ENCODE measurements at places on chromosomes 13 and 19.

GRCh38 chr19:22976248-22976647 is 26.7 kb downstream of the ZNF728 start:
- DNase-seq, result no peak

DNA sequence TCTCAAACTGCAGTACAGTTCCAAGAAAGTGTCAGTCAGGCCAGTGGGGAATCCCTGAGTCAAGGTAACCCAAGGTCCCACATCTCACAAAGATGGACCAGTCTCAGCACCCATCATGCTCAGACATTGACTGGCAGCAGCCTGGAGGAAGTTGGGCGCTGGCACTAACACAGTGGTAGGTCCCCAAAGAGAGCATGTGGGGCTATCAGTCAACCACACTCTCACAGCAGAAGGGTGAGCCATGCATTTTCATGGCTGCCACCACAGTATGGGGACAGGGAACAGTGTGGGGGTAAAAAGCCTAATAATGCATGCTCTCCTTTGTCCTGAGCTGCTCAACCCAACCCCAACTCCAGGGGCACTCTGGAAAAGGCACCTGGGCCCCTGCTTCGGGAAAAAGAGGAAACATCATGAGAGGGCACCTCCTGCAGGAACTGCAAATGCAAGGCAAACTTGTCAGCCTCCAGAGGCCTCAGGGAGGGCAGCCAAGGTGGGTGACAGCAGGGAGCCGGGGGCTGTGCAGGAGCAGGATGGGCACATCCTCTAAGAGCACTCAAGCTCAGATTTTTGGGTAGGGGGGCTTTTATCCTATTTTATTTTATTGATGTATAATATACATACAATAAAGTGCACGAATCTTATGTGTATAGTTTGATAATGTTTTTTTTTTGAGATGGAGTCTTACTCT is 9.5 kb upstream of the PLEKHF1 start:
- DNase-seq, result no peak

DNA sequence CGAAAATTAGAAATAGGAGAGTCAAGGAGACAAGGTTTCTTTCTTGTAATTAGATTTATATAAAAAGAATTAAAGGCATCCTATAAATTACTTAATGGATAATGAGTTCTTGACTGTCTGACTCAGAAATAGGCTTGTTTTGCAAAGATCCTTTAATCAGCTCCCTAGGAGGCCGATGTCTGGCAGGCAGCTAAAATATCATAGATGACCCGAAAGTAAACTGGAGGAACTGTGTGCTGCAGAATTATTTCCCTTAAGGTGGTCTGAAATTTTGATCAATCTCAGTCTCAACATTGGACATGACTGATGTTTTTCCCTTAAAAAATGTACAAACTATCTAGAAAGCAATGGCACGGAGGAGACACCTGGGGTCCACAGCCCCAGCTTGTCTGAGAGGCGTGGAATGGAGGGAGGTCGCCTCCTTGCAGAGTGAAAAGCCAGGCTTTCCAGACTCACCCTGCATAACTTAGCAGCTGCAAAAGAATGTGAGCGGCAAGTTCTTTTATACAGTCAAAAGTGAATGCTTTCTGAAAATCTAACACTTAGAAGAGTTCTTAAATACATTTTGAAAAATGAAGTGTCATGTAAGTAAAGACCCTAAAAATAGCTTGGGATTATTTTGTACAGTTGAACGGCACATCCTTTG is 44.8 kb downstream of the MBNL2 start:
- DNase-seq, result no peak

GRCh38 chr19:28744943-28745342 is 468.0 kb downstream of the UQCRFS1 start:
- DNase-seq, result no peak

DNA sequence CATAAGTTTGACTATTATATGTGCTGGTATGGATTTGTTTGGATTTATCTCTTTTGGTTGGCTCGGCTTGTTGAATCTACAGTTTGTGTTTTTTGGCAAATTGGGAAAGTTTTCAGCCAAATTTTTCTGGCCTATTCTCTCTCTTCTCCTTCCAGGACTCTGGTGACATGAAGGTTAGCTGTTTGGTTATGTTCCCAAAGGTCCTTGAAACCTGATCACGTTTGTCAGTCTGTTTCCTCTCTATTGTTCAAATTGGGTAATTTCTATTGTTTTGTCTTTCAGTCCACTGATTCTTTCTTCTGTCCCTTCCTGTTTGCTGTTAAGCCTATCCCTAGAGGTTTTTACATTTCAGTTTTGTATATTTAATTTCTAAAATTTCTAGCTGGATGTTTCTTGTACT is 81.5 kb upstream of the SHISA2 start:
- no peak for DNase-seq

DNA sequence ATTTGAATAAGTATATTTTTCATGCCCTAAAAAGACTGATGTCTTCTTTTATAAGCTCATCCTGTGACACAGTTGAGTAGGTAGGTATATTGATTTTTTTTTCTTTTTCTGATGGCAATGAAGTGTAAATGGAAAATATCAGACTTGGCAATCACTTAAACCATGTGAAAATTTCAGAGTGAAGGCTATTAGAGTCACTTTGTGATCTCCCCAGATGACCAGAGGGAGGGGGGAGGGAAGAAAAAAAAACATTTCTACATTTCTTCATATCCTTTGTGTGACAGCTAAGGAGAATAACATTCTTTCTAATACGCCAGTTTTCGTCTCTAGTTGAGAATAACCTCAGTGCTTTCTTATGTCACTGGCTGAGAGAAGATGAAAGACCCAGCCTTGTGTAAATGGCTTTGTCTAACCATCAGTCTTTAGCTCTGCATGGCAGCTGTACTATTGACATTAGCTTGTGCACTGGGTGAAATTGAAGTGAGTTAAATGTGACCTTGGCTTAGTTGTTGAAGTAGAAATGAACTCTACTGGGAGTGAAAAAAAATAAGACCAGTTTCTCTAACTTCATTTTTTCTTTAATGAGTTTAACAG is 332.1 kb upstream of the DACH1 start:
- DNase-seq, result no peak

- peak; percentile 97 for DNase-seq
Observed at GRCh38 chr13:35953537-35954206, 177.5 kb downstream of the DCLK1 start.

DNA sequence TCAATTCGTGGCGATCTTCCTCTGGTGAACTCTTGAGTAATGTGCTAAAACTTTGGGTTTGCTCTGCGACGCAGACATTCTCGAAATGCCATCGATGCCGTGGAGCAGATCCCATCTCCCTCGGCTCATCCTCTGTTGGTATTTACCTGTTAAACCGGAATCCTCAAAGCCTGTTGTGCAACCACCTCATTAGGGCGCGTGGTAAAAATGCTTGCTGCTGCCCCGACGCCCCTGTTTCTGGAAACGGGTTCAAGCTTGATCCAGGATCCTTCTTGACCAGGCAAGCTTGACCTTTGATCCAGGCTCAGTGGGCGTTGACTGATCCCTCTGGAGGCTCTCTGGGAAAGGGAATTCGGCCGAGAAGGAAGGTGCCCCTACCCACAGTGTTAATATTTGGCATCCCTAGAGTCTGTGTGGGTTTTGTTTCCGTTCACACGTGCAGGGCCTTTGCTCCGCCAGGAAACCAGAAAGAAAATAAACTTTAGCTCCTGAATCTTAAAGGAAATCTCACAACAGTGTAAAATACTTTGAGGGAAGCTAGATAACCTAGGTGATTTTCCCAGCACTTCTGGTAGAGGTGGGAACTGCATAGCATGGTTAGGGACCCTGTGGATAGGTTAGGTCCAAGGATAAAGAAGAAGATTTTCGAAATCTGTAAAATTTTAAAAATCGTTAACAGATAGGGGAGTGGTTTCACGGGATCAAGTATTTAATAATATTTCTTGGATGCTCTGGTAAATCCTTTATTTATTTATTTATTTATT is 1.1 kb downstream of the LSM14A start:
- DNase-seq, result no peak

DNA sequence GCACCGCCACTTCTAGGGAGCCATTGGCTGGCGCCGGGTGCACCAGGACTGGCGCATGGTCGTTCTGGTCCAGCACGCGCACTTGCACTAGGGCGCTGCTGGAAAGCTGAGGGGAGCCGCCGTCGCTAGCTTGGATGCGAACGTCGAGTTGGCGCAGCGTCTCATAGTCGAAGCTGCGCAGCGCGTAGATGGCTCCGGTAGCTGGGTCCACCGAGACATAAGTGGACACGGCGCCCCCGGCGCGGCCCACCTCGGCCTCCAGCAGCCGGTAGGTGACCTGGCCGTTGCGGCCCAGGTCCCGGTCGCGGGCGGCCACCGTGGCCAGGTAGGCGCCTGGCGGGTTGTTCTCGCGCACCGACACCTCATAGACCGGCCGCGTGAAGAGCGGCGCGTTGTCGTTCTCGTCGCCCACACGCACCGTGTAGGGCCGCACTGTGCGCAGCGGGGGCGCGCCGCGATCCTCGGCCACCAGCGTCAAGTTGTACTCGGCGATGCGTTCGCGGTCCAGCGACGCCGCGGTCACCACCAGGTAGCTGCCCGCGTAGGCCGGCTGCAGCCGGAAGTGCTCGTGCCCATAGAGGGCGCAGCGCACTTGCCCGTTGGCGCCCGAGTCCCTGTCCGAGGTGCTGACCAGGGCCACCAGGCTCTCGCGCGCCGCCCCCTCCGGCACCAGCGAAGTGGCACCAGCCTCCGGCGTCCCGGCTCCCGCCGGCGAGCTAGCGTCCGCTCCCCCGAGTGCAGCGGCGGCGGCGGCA is 1.7 kb downstream of the PCDH8 start:
- DNase-seq, result no peak

GRCh38 chr13:48896312-48896711 is 79.4 kb upstream of the FNDC3A start:
- no peak for DNase-seq

- DNase-seq, result no peak
Observed at GRCh38 chr19:17331045-17331558, 3.6 kb downstream of the ANO8 start.

DNA sequence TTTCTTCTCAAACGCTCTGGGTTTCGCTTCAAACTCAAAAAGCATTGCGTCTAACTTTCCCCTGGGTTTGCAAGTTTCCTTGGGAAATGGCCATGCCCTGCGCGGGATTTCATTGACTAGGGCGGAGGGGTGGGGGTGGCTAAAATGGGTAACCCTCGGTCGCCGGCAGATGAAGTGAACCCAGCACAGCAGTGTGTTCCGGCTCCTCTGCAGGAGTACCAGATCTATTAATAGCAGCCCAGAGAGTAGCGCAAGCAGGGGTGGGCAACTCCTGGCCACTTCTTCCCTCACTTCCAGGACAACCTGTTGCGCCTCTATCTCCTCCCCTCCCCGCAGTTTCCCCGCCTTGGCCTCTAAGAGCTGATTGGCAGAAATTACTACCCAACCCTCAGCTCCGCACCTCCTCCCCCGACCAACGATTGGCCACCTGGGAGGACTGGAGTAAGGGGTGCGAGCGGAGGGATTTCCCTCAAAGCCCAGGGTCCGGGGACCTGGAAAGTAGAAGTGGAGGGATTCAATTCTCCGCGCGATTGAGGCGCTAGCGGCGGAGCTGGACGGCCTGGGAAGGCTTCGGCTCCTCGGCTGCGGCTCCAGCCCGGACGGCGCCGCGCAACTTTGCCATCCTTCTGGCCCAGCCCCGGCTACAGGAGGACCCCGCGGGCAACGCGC is at the start of gene FREM2:
Gene FREM2, plus strand, starts transcription at position 501 of the 669 bp plus-strand sequence. CDS start 268 bp downstream, outside the sequence.
- no peak for DNase-seq

DNA sequence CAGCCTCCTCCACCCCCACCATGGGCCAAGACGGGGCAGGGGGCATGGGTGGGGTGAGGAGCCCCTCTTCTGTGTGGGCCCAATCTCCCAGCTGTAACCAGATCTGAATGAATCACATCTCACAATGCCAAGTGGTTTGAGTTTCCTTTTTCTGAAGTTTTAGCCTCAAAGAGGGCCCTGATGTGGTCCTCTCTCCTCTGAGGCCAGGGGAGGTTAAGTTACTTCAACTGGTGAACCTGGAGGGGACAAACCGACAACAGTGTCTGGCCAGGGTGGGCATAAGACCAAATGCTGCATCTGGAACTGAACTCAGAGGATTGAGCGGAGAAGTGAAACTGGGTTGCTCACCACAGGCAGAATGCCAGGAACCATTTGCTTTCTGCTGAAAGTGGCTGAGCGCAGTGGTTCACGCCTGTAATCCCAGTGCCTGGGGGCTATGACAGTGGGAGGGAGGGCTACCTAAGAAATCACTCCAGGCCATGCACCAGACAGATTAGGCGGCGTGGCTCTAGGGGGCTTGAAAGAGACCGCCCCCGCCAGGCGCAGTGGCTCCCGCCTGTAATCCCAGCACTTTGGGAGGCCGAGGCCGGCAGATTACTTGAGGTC is 15.4 kb upstream of the IRGC start:
- DNase-seq, result no peak

DNA sequence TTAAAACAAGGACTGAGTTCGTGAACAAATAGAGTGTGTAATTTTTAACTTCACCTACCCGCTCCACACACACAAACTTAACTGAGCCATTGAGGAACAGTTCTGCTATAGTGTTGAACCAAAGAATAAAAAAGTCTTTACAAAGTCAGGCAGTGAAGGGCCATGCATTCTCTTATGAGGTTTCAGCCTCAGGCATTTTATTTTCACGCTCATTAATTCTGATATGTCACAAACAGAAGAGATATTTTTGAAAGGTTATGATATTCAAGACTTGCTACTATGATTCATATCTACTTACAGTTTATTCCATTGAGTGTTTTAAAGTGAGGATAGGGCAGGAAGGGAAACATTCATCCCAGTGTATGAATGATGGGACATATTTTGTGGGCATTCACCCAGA is 282.2 kb downstream of the SLITRK5 start:
- no peak for DNase-seq

GRCh38 chr19:36136964-36137686 is 2.7 kb upstream of the CAPNS1 start:
- DNase-seq, result peak; percentile 27

DNA sequence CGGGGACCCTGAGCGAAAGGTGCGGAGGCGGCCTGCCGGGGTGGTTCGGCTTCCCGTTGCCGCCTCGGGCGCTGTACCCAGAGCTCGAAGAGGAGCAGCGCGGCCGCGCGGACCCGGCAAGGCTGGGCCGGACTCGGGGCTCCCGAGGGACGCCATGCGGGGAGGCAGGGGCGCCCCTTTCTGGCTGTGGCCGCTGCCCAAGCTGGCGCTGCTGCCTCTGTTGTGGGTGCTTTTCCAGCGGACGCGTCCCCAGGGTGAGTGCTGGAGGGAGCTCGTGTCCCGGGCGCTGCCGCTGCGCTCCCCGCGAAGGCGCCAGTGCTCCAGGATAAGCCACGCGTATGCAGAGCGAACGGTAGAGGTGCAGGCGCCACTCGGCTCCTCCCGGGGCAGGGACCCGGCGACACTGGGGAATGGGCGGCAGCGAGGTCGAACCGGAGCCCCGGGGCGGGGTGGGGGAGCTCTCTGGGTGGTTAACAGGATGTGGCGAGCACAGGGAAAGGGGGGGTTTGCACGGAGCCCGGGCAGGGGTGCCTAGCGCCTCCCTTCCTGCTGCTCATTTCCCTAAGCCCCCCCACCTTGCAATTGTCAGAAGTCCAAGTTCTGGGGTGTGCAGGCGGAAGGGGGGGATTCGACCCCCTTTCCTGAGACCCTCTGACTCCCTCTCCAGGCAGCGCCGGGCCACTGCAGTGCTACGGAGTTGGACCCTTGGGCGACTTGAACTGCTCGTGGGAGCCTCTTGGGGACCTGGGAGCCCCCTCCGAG is at the start of gene IL27RA:
Gene IL27RA, plus strand, starts transcription at position 44 of the 762 bp plus-strand sequence. Its CDS starts 111 bp downstream, at position 155.
- no peak for DNase-seq
